Activated T-cell treated with anti-CD3 and anti-CD28 coated beads, Interleukin-2, amount 50 U/mL, for 48 hours (primary cell): ENCODE measurements at places on chromosomes 6 and 20.

GRCh38 chr20:58927490-58928061 lies 53.5 kb upstream of the NELFCD start:
- DNase-seq, result no peak

DNA sequence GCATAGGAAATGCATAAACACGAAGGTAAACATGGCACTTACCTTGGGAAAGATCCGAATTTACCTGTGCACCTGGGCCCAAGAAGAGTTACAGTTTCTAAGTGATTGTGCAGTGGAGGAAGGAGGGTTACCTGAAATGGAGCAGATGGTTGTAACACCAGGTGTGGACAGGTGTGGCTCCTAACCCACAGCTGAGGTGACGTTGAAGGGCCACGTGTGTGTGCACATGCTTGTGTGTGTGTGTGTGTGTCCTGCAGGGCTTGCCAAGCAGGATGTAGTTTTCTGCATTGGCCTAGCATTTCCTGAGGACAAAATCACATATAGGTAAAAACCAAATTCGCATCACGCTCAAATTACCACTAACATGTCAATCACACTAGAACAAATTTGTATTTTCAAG lies 240.8 kb downstream of the ANKRD60 start:
- DNase-seq, result no peak

- DNase-seq, result no peak
These were observed 13.0 kb downstream of the GFOD1 start for GRCh38 chr6:13474360-13474759.

- DNase-seq, result no peak
These were observed 69.0 kb upstream of the CITED2 start for GRCh38 chr6:139443231-139444112.

- no peak for DNase-seq
These were observed 94.5 kb upstream of the LRFN2 start for GRCh38 chr6:40681622-40682021.

GRCh38 chr20:44091026-44091425 lies 96.0 kb downstream of the JPH2 start:
- no peak for DNase-seq

DNA sequence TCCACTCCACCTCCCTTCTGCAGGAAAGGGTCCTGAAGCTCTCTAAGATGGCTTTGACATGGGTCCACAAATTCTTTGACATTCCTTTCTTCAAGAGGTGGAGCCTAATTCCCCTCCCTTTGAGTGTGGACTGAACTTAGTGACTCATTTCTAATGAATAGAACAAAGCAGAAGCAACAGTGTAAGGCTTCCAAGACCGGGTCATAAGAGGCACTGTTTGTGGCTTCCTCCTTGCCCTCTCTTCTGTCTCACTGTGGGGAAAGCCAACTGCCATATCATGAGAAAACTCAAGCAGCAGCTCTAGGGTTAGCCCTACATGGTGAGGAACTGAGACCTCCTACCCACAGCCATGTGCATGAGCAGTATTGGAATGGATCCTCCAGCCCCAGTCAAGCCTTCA lies 5.9 kb upstream of the CDK5RAP1 start:
- DNase-seq, result no peak

GRCh38 chr6:79504372-79504771 lies 32.9 kb downstream of the LCA5 start:
- no peak for DNase-seq

DNA sequence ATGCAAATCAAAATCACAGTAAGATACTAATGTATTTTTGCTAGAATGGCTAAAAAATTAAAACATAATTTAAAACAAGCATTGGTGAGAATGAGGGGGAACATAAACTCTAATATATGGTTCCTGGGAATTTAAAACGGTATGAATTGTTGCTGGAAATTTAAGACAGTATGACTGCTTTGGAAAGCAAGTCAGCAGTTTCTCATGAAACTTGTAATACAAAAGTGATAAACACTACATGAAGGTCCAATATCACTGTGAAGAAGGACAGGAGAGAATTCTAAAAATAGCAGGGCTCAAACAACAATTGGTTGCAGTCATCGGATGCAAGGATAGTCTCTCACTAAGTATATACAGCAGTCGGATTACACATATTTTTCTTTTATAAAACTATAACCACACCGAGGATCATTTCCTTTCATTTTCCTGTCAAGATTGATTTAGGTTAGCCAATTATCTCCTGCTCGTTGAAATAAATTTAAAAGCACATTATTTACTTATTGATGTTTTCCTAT lies 18.5 kb upstream of the PRSS16 start:
- DNase-seq, result no peak

DNA sequence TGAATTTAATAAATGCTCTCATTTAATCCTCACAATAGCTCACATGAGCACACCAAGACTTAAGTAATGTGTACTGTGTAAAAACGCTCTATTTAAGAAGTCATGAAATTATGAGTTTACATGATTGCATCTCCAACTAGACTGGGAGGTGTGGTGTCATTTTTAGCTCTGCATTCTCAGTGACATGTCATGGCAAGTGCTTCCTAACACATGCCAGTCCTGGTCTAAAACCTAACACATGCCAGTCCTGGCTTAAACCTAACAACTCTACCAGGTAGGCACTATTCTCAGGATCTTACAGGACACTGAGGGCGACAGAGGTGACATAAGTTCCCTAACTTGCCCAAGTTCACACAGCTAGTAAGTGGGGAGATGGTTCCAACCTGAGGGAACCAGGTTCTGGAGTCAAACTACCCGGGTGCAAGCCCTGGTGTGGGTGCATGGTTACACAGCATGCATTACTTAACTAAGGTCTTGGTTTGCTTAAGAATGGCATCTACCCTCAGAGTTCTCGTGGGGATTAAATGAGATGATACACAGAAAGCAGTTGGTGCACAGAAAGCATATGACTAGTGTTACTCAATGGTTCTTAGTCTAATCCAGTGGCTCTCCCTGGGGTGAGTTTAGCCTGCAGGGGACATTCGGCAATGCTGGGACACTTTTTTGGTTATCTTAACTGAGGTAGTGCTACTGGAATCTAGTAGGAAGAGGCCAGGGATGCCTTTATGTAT lies 14.7 kb downstream of the CLDN20 start:
- no peak for DNase-seq

DNA sequence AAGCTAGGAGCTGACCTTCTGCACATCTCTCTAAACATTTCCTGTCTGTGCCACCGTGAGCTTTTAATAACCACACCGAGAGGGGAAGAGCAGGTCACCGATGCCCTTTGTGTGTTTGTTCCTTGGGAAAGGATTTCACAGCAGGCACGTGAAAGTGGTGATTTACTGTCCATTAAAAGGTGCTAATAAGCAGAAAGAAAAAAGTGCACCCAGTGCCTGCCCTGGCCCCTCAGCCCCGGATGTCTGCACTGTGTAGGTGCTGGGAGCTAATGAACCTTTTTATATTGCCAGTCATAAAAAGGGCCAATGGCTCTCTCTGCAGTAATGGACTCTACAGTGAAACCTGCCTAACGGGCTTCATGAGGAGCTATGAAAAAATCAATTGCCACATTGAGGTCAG lies 312.6 kb downstream of the C6orf118 start:
- no peak for DNase-seq

GRCh38 chr6:166721576-166721975 lies 94.5 kb upstream of the RPS6KA2 start:
- no peak for DNase-seq

- no peak for DNase-seq
These were observed 101.2 kb downstream of the PXDC1 start for GRCh38 chr6:3650076-3650958.

DNA sequence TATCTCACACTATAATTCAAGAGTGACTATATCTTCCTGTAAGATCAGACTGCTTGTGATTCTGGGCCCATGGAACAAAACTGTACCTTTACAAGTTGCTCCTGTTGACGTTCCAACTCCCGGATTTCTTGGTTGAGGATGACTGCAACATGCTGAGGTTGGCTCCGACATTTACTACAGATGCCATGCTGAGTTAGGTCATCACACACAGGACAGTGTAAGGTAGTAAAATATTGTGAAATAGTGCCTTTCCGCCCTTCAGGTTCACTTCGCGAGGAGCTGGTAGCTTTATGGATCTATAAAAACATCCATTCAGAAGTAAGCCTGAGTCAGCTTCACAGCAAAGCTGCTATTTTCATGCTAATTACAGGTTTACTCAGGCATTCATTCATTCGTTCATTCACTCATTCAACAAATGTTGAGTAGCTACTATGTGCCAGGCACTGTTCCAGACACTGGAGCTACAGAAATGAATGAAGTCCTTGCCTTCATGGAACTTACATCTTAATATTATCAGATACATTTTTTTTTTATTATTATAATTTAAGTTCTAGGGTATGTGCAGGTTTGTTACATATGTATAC lies 175.7 kb downstream of the REV3L start:
- no peak for DNase-seq

- DNase-seq, result peak; percentile 60
These were observed 1.0 kb upstream of the E2F3 start for GRCh38 chr6:20400456-20401204.

DNA sequence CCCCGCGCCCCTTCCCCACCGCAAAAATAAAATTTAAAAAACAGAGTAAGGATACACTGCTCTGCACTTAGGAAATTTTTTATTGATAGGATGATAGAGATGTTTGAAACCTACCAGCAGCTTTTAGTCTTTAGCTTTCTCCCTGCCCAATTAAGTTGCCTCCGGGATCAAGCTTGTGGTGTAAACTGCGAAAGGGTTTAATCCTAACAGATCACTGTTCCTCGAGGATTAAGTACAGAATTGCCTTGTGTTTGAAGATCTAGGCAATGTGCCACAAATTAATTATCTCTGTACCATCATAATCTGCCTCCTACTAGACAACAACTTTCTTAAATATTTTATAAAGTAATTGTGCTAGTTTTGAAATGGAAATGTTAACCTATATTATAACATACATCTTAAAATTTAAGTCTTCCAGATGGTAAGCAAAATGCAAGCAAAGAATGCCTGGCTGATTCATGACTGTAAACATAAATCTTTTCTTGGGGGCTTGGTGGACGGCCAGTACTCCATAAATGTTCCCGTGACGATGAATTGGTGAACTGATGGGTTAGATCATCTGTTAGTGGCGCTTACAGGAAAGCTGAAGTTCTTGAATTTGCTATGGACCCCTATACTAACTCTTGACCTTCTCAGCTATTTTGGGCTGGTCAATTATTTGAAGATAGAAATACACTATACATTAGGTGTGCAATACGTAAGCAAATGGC lies 58.0 kb upstream of the ARHGAP18 start:
- no peak for DNase-seq

DNA sequence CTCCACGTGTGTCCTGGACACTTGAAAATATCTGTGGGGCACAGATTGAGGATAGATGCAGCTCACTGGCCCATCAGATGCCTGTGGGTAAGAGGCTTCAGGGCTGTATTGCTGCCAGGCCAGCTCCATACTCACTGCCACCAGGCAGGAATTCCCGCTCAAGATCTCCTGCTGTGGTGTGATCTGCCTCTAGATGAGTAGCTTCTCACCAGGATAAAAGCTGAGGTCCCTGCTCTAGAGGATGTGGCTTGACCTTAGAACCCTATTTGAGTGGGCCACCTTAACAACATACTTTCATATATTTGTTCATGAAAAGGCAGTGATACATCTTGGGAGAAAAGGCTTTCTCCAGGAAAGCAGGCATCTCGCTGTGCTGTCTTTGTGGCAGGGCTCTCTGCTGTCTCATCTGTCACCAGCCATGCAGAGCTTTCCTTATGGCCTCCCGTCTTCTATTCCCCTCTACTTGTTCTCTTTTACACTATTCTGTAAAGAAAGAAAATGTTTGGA lies 165.7 kb upstream of the RNF217 start:
- DNase-seq, result no peak

GRCh38 chr6:90643381-90643780 lies 56.5 kb upstream of the MAP3K7 start:
- DNase-seq, result no peak

GRCh38 chr20:24033151-24033550 lies 44.6 kb upstream of the GGTLC1 start:
- DNase-seq, result no peak

DNA sequence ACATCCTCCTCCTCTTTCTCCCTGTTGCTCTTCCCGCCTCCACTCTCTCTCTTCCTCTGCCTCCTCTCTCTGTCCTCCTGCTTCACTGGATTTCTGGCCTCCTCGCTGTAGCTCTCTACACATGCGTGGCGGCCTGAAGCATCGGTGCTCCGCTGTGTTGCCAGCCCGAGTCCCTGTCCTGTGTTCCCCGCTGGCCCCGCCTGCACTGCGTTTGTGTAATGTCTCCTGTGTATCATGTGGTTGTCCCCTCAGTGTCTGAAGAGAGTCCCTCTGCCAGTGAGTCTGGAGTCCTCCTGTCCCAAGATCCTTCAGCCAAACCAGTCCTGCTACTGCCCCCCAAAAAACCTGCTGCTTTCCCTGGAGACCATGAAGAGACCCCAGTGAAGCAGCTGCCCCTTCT lies 143.8 kb downstream of the TBC1D7 start:
- no peak for DNase-seq

GRCh38 chr20:1299522-1299921 lies 29.4 kb downstream of the SDCBP2 start:
- peak; percentile 67 for DNase-seq

GRCh38 chr6:107589934-107590333 lies 100.0 kb downstream of the SOBP start:
- no peak for DNase-seq

DNA sequence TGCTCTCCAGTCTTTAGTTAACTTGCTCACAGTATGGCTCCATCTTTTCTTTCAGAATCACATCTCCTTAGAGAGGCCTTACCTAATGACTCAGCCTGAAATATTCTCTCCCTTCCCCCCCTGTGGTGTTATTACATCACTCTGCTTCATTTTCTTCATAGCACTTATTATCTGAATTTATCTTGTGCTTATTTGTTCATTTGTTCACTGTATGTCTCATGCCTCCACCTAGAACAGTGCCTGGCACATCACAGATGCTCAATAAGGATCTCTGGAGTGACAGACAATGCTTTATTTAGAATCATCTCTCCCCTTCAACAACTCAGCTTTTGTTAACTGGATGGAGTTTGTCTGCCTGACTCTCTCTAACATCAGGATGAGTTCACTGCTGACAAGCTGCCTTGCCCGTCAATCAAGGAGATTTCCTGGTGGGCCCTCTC lies 96.6 kb upstream of the MAN1A1 start:
- no peak for DNase-seq

DNA sequence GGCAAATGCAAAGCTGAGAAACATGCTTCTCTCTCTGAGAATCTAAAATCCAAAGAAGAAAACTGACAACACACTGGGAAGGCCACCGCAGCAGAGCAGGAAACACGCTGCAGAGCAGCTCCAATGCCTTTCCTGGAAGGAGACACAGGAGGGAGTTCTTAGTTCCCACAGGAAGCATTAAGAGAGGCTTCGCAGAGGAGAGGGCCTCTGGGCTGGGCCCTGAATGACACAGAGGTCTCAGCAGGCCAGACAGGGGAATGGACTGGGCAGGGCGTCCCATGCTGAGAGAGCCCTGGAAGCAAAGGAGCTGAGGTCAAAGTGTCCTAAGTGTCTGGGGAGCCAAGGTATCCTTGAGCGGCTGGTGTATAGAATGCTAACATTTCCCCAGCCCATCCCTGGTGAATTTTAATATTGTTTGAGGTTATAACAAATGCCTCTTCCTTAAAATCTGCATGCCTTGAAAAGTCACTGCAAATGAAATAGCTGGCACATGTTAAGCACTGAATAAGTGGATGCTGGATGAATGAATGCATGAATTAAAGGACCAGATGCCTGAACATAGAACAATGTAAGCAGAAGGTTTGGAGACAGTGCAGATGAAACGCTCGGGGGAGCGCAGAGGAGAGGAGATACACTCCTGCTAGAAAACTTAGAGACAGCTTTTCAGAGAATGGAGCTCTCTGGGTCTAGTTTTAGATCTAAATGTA lies 110.0 kb upstream of the SYNDIG1 start:
- DNase-seq, result no peak

- no peak for DNase-seq
These were observed 73.2 kb downstream of the INSM1 start for GRCh38 chr20:20440886-20441658.

GRCh38 chr6:21586740-21587178 lies 6.8 kb upstream of the SOX4 start:
- peak; percentile 20 for DNase-seq
